Stimulated activated CD4-positive, alpha-beta T cell treated with anti-CD3 and anti-CD28 coated beads, Interleukin-2, amount 100 ng/mL, for 48 hours (primary cell): ENCODE measurements at places on chromosomes 5 and 9.
A peak's percentile ranks its signal among the peaks of the same experiment; 100 is the strongest.

GRCh38 chr5:53008751-53009150 lies 19.6 kb downstream of the ITGA2 start:
- DNase-seq: peak; percentile 18

GRCh38 chr5:117638581-117638980 lies 1064.0 kb upstream of the SEMA6A start:
- DNase-seq: no peak

DNA sequence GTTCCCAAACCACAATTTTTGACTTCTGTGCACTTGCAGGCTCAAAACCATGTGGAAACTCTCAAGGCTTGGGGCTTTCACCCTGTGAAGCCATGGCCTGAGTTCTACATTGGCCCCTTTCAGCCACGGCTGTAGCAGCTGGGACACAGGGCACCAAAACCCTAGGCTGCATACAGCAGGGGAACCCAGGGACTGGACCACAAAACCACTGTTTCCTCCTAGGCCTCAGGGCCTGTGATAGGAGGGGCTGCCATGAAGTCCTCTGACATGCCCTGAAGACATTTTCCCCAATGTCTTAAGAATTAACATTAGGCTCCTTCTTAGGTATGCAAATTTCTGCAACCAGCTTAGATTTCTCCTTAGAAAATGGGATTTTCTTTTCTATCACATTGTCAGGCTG lies 312.1 kb upstream of the TUSC1 start:
- DNase-seq: no peak

DNA sequence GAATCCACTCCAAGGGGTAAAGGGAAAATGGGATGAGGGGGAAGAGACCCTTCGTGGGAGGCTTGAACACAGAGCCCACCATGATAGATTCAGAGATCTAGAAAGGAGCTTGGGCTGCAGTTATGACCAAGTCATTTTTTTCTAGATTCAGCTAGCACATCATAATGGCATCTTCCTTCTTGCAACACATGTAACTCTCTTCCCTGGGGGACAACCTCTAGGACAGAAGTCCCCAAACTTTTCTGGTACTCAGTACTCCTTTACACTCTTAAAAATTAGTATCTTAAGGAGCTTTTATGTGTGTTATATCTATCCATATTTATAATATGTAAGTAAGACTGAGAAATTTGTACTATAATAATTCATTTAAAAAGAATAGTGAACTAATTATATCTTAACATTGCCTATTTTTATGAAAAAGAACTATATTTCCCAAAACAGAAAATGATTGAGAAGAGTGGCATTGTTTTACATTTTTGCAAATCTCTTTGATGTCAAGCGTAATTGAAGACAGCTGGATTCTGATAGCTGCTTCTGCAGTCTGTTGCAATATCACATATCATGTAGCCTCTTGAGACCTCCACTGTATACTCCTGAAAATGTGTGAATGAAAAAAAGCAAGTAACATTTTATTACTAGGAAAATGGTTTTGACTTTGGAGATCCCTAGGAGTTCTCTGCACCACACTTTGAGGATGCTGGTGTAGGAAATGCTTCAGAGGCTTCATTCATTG lies 875 bp downstream of the ACO1 start:
- DNase-seq: no peak

DNA sequence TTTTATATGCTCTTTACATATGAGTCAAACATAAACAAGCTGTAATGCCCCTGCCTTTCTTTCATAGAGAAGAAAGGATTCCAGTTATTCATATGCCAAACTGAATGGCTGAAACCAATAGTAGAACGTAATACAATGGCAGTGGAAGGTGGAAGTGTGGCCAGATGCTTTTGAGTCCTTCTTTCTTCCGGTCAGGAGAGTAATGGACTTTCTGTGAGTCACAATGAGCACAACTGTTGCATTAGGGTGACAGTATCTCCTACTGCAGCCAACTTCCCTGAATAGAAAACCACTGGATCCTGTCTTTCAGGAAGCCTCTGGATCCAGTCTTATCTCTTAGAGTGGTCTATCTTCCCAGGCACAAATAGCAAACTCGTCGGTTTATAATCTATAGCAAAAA lies 855.2 kb downstream of the MAT2B start:
- no peak for DNase-seq

GRCh38 chr9:131618071-131618479 lies 72.8 kb downstream of the PRRT1B start:
- no peak for DNase-seq

DNA sequence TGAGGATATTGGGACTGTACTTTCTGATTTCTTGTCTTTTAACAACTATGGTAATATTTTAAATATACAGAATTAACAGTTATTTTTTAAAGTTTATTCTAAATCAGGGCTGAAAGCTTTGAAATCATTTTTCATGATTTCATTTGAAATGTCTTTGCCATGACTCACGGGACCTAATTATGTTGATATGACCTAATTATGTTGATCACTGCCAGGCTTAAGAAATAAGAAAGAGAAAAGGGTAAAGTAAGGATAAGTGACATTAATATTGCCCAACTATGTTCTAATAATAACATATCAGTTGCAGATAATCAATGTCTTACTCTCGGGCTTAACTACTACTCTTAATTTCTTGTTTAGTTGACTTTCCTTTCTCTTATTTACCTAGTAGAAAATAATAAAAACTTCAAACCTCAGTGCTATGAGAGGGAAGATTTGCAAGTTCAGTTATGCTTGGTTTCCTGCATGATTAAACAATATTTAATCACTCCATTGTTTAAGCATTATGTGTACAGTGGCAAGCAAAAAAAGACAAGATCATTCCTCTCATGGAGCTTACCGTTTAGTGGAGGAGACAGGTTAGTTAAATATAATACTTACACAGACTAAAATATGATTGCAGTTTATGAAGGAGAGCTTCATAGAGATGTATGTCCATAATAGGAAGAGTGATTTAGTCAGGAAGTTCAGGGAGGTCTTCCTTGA lies 67.0 kb upstream of the EIF4EBP3 start:
- no peak for DNase-seq

DNA sequence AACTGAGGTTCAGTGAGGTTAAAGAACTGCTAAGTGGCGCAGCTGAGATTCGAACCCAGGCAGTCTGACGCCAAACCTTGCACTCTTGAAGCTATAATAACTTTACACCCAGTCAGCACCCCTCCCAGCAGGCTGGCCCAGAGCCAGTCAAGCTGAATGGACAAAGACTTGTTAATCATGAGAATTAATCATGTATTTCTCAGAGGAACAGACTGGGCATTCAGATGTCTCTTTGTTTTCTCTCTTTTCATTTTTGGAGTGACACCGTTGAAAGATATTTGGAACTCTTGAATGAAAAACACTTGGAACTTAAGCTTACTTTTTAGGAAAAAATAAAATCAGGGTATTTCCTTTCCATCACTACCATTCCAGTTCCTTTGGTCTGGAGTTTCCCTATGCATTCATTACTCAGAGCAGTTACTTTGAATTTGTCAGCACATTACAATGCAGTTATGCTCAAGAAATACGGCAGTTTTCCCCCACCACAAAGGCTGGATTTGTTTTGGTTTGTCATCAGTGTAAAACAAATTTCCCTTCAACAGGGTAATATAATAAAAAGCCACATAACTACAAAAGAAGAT lies 22.6 kb upstream of the MAMDC2 start:
- no peak for DNase-seq

- DNase-seq: no peak
These were observed 25.8 kb upstream of the MED10 start for GRCh38 chr5:6404129-6404528.

DNA sequence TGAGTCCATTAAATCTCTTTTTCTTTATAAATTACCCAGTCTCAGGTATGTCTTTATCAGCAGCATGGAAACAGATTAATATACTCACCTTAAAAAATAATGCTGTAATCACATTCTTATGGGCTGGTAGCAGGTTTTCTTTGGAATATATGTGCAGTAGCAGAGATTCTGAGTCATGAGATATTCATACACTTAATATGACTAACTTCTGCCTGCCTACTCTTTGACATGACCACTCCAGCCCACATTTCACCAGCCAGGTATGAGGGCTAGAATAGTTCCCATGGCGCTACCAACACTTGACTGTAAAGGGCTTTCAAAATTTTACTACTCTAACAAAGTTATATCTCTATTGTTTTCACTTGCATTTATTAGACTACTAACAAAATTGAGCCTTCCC lies 74.1 kb upstream of the GHR start:
- DNase-seq: no peak

GRCh38 chr5:101611039-101611438 lies 685.0 kb downstream of the SLCO4C1 start:
- no peak for DNase-seq

GRCh38 chr5:146025114-146025680 lies 80.2 kb downstream of the PLAC8L1 start:
- no peak for DNase-seq

GRCh38 chr5:157917899-157918809 lies 59.2 kb upstream of the CLINT1 start:
- peak; percentile 72 for DNase-seq

DNA sequence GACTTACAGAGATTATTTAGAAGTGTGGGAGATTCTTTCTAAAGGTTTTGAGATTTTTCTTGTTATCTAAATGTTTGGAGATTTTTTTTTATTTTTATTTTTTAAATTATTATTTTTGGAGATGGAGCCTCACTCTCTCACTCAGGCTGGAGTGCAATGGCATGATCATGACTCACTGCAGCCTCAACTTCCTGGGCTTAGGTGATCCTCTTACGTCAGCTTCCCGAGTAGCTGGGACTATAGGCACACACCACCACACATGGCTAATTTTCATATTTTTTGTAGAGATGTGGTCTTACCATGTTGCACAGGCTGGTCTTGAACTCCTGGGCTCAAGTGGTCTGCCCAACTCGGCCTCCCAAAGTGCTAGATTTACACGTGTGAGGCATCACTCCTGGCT lies 694.5 kb downstream of the TLE1 start:
- DNase-seq: no peak

- peak; percentile 32 for DNase-seq
These were observed 54.7 kb upstream of the SARDH start for GRCh38 chr9:133792721-133793470.

GRCh38 chr9:71504636-71505035 lies 263.7 kb downstream of the CEMIP2 start:
- DNase-seq: no peak

DNA sequence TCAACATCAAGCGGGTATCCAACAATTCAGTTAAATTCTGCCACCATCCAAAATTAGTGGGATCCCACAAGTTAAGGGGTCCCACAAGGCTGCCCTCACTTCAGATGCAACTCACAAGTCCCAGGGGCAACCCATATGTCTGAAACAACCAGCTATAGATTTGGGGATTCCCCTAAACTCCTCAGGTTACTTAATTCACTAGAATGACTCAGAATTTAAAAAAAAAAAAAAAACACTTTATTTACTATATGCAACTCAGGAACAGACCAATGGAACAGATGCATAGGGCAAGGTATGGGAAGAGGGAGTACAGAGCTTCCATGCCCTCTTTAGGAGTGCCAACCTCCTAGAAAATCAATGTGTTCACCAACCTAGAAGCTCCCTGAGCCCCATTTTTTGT lies 15.1 kb downstream of the AUH start:
- no peak for DNase-seq

DNA sequence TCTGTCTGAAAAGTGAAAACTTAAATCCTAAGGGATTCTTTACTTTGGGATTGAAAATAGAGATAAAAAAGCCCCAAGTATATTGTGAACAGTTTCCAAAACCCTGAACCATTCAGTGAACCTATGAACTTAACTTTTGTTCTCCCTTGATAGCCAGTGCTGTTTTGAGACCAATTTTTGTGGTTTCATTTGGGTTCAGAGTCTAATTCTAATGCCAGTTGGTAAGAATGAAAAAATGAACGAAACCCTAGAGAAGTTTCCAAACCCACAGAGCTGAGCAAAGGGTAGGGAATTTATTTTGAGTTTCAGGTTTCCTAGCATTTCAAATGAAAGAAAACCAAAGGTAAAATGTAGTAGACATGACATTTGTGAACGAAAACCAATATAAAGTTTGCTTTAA lies 1366.8 kb downstream of the EFNA5 start:
- DNase-seq: no peak

GRCh38 chr5:104178829-104179456 lies 616.4 kb upstream of the NUDT12 start:
- DNase-seq: peak; percentile 10

- DNase-seq: no peak
These were observed 75.1 kb downstream of the ALDH7A1 start for GRCh38 chr5:126519637-126520592.

DNA sequence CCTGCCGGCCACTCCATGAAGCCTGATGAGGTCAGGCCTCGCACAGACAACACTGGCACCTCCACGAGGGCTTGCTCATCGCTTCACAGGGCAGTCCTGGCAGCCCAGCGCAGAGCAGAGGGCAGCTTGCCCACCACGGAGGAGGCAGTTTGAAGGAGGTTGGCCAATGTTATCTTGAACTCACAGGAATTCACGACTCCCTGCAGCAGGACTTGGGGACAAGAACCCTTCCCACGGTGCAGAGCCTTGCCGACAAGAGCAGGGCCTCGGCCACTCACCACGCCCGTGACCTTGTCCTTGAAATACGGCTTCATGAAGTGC lies 5.0 kb downstream of the SNAPC4 start:
- no peak for DNase-seq

DNA sequence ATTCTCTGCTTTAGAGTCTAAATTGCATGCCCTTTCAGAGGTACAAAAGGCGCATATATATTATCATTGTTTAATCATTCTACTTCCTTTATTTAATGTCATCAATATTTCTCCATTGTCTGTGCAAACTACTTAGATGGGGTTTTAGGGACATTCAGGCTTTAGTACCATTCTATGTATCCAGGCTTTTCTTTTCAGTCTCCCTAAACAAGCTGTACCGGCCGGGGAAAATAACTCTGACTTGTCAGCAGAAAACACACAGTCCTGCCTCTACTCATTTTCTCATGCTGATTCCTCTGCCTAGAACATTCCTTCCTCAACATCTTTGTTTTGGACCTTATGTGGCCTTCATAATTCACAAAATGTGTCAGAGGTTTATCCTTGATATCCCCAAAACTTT lies 392.1 kb upstream of the DAB2 start:
- no peak for DNase-seq

DNA sequence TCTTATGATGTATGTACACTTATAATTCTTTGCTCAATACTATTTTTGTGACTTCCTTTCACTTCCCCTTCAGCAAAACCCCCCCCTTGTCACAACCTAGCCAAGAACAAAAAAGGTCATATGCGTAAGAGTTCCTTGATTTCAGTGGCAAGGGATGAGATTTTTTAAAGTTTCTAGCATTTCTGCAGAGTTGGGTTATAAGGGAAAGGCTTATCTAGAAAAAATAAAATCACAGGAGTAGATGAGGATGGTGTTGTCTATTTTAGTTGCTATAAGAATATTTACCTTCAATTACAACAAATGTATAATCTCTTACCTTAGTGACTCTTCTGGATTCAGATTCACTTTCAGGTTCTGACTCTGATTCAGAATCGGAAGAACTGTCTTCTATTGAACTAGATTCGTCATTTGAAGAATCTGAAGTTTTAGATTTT lies 184.6 kb downstream of the AP3B1 start:
- no peak for DNase-seq

- no peak for DNase-seq
These were observed 60.2 kb downstream of the CRB2 start for GRCh38 chr9:123416176-123416575.

DNA sequence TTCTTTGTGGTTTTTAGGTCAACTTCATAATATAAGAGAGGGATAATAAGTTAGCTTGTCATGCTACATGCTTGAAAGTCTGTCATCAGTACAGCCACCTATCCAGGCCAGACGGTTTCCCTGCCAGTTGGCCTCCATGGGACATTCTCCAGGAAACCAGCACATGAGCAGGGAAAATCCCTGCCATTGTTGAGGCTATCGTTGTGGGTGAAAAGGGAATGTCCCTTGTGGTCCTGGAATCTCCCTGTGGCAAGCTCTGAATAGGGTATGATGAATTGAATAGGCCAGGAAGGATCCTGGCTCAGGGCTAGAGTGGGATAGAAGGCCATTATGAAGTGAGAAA lies 12.3 kb downstream of the F2RL1 start:
- DNase-seq: no peak
